ENCODE measurements at places on chromosomes 4 and X.

DNA sequence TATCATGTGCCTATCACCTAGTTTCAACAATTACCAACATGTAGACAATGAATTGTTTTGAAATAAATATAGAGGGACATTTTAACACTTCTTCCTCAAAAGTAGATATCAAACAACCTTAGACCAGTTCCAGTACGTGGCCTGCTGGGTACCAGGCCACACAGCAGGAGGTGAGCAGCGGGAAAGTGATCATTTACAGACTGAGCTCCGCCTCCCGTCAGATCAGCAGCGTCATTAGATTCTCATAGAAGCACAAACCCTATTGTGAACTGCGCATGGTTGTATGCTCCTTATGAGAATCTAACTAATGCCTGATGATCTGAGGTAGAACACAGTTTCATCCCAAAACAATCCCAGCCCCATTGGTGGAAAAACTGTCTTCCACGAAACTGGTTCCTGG lies 6.5 kb downstream of the BBS7 start:
- DNase-seq, result no peak

DNA sequence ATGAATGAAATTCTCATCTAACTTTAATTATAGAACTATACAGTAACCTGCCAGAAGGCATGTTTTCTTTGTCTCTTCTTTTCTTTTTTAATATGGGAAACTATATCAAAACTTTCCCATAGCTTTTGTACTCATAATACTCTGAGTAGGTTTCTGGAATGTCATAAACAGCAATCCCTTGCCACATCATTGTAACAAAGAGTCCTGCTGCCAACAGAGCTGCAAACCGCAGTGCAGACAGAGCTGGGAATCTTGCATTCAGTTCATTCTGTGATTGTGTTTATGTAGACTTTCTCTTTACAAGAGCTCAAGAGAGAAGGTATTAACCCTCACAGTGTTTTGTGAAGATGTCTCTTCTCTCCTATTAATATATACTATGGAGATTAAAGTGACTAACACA lies 304.4 kb upstream of the SLIT2 start:
- DNase-seq, result no peak

DNA sequence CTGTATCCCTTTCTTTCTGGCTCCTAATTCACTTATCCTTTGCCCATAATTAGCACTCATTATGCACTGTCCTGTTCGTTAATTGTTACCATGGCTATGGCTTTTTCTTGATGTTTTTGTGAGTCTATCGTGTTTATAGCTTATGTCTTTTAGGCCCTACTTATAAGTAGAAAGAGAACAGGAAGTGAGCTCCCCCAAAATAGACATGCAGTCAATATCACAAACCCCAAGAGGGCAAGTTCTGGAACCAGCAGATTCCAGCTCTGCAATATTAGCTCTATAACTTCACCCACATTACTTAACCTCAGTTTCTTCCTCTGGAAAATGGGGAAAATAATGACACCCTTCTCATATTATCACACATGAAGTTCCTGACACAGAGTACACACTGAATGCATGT lies 7.4 kb upstream of the HS3ST1 start:
- DNase-seq, result no peak

DNA sequence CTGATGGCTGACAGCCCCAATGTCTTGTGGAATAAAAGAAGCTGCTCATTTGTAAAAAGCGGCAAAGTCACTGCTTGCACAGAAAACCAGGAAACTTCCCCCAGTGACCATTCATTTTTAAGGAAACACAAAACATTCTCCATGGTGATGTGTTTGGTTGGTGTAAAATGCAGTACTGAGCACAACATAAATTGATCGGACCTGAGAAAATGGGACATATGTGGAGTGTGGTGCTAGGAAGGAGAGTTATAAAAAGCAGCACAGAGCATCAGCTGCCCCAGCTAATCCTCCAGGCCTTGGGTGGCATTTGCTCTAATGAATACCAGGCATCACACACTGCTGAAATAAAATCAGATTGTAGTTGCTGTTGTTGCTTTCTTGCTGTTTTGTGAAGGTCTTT lies 55.2 kb downstream of the GLRA2 start:
- DNase-seq, result no peak

DNA sequence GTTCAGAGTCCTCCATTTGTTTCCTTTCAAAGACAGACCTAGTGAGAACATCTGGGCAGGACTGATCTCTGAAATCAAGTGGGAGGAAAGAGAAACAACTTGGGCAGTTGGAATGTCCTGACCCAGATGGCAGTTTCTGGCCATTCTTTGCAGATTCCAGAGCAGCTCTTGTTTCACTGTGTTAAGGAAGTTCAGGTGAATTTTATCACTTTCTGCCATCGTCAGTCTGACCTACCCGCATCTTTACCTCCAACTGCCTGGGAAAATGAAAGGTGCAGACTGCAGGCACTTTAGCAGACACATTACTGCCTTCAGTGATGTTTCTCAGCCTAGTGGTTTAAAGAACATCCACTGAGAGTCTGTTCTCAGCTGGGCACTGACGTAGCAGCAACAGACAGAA lies 216.2 kb downstream of the CEP135 start:
- no peak for DNase-seq

GRCh38 chrX:29746326-29746725 lies 469.0 kb upstream of the MAGEB2 start:
- DNase-seq, result no peak

- no peak for DNase-seq
These were observed 444.3 kb upstream of the GRIA3 start for GRCh38 chrX:122739770-122740169.

GRCh38 chr4:25835384-25835783 lies 27.4 kb downstream of the SEL1L3 start:
- no peak for DNase-seq

- DNase-seq, result no peak
These were observed 97.5 kb downstream of the MAOA start for GRCh38 chrX:43753637-43754036.

GRCh38 chr4:73539386-73539785 lies 57.8 kb downstream of the AFM start:
- DNase-seq, result no peak

- DNase-seq, result no peak
These were observed 113.4 kb upstream of the FAM241A start for GRCh38 chr4:112031712-112032328.

DNA sequence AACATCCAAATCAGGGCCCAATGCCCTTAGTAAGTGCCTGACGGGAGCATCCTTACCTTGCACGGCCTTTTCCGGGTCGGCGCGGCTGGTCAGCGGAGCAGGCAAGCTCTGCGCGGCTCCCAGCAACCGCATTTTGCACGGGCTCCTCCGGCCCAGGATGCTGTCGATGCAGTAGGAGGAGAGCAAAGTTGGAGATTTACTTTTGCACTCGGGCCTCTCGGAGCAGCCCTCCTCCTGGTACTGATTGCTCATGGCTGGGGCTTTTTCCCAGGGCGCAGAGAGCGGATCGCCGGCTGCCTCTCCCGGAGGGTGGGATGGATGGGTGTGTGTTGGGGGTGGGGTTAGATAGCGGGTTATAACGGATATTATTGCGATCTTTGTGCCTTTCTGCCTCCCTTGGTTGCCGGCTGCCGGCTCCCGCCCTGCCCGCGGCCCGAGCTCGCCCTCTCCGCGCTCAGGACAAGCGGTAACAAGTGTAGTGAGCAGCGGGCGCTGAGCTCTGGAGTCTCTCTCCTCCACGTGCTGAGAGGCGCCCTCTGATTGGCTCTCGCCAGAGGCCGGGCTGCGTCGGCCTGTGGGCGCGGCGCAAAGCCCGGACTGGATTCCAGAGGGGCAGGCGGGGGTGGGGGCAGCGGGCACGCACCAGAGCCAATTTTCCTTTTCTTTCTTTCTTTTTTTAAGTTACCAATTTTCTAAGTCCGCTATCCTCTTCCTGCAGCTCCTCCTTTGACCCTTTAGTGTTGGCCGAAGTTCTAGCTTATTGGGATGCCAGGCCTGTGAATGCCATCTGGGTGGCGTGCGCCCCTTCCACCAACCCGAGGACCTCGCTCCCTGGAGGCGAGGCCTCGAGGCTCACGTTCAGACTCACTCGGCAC lies at the start of gene ARX:
Gene ARX (minus strand): TSS at position 480 of the 875 bp plus-strand sequence. CDS start 228 bp downstream, at position 252.
- DNase-seq, result no peak

DNA sequence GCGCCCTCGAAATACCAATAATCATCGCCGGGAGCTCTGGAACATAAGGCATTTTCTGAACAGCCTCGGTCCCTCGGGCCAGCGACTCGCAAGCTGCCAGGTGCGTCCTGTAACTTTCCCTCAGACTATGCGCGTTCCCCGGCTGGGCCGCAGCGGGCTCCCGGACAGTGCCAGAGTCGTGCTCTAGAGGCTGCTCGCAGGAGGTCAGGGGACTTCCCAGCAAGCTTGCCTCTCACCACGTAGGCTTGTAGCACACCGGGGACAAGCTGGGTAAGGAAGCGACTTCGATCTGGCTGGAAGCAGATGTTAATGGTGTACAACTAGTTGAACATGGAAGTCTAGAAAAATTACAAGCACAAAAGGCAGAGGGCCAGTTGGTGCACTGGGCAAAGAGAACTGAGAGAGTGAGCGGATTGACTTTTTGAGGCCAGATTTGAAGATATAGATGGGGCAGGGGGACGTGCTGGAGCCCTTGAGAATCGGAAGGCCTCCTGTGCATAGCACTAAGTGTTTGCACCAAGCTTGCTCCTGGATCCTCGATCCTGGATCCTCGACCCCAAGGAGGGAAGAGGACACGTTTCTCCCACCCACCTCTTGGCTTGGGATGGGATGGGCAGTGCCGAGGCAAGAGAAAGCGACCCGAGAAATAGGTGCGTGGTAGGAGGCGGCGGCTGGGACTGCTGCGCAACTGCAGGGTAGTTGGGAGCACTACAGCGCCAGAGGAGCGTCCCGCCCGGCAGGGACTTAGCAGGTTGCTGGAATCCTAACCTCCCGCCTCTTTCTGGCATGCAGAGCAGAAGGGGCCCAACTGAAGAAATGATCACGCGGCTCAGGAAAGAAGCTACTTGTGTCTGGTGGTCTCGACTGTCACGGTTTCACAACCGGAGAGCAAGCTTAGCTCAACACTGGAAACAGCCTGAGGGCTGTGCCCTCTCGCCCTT lies 19.9 kb upstream of the ZIC3 start:
- no peak for DNase-seq

DNA sequence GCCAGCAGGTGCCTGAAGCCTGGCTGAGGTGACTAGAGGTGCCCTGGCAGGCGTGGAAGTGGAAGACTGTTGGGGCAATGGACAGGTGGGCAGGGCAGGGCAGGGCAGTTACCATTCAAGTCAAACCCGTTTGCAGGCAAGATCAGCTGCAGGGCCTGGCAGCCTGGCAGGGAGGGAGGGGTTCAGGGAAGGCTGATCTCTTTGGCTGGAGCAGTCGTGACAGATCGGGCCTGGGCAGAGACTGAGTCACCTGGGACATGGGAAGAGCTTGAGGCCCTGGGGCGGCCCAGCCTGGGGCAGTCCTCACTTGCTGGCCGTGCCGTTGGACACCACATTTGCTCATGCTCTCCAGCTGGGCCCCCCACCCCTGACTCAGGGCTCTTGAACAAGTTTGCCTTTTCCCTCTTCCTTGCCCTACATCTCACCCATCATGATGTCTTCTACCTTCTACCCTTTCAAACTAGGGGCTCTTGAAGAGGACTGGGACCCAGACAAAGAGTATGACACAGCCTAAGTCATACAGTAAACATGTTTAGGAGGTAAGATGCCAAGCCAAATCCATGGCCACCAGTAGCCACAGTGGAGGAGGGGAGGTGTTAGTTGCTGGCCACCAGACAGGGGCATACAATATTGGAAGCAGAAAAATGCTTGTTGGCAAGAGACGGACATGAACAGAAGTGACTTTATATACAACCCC lies 2.0 kb upstream of the ZNF185 start:
- DNase-seq, result no peak

GRCh38 chr4:183145773-183146172 lies 46.7 kb downstream of the WWC2 start:
- no peak for DNase-seq

- DNase-seq, result no peak
These were observed 55.2 kb downstream of the CHST7 start for GRCh38 chrX:46628460-46629371.
